ENCODE measurements at places on chromosomes 1 and 21. TPM values are rescaled to one million over a fixed set of nuclear protein-coding genes. Genes with fewer than 3 reads are reported as not detected.

The SLC45A1 gene
- total RNA-seq = 2.2 TPM

The TMEM82 gene
- not detected for total RNA-seq

The FOXJ3 gene
- 36.9 TPM for total RNA-seq

The GBP3 gene
- total RNA-seq = 47.3 TPM

The ADORA3 gene
- total RNA-seq = 0.53 TPM

The GIPC2 gene
- 0.15 TPM for total RNA-seq

The RNU1-2 gene
- under 0.01 TPM for total RNA-seq

The SLX9 gene
- total RNA-seq = 26.5 TPM

The RNU1-4 gene
- under 0.01 TPM for total RNA-seq

The USH2A gene
- not detected for total RNA-seq

The CDCA8 gene
- total RNA-seq = 12.0 TPM

The NES gene
- total RNA-seq = 250 TPM

The RGS13 gene
- total RNA-seq = not detected

The SLC44A5 gene
- 1.7 TPM for total RNA-seq

The LDLRAD1 gene
- not detected for total RNA-seq

The ICOSLG gene
- 26.4 TPM for total RNA-seq

The MRAP gene
- total RNA-seq = not detected

The PFKFB2 gene
- total RNA-seq = 1.2 TPM

The CDC7 gene
- 2.7 TPM for total RNA-seq

The SPRR1B gene
- total RNA-seq = not detected

The KIAA0040 gene
- total RNA-seq = 18.6 TPM

The TDRD5 gene
- total RNA-seq = not detected

The CFAP45 gene
- total RNA-seq = 0.53 TPM

The SPATA1 gene
- total RNA-seq = not detected

The RGL1 gene
- 25.4 TPM for total RNA-seq

The TMEM54 gene
- 64.8 TPM for total RNA-seq

The REG4 gene
- total RNA-seq = not detected

The TPTE gene
- total RNA-seq = not detected

The GBP4 gene
- 27.0 TPM for total RNA-seq

The S100A11 gene
- 686 TPM for total RNA-seq

The GJA9 gene
- total RNA-seq = not detected

The PGD gene
- 259 TPM for total RNA-seq

The SYT11 gene
- 34.4 TPM for total RNA-seq

The CNR2 gene
- total RNA-seq = not detected

The TMPRSS3 gene
- not detected for total RNA-seq

The PTP4A2 gene
- 141 TPM for total RNA-seq

The PCAT6 gene
- total RNA-seq = 6.0 TPM

The LRRC71 gene
- 0.12 TPM for total RNA-seq

The DTL gene
- 8.0 TPM for total RNA-seq

Measured in glomerular endothelial cell (primary cell).